Dermis microvascular lymphatic vessel endothelial cell (primary cell): ENCODE measurements at places on chromosomes 11 and 22. TPM values are rescaled to one million over a fixed set of nuclear protein-coding genes. Genes with fewer than 3 reads are reported as not detected.

Gene GGTLC3
- total RNA-seq = not detected in 2 replicates

Gene HBG2
- total RNA-seq = not detected in 2 replicates

Gene PKDREJ
- total RNA-seq = under 0.01 TPM in 1 of 2 replicates, not detected in the other

Gene SCGB2A2
- not detected in 2 replicates for total RNA-seq

Gene FBXO3
- total RNA-seq = 30.6 and 31.1 TPM in 2 replicates

Gene C11orf68
- total RNA-seq = 12.3 and 19.8 TPM in 2 replicates

Gene EIF4G2
- total RNA-seq = 655 and 780 TPM in 2 replicates

Gene PKNOX2
- not detected in 2 replicates for total RNA-seq

Gene OR10D3
- not detected in 2 replicates for total RNA-seq

Gene CTSF
- total RNA-seq = 13.4 and 45.5 TPM in 2 replicates

Gene OR51B4
- total RNA-seq = not detected in 2 replicates

Gene SNAP29
- total RNA-seq = 6.9 and 8.2 TPM in 2 replicates

Gene HPX
- total RNA-seq = 0.13 and 0.25 TPM in 2 replicates

Gene NEFH
- 0.13 TPM in 2 replicates for total RNA-seq

Gene CLDN5
- total RNA-seq = 560 and 793 TPM in 2 replicates

Gene ATF4
- total RNA-seq = 125 and 177 TPM in 2 replicates

Gene OR5F1
- not detected in 2 replicates for total RNA-seq

Gene SYCE3
- total RNA-seq = not detected in 2 replicates

Gene C11orf16
- total RNA-seq = not detected in 2 replicates

Gene RAB38
- total RNA-seq = 1.5 and 2.4 TPM in 2 replicates

Gene FGF4
- total RNA-seq = not detected in 2 replicates
